T-helper 9 cell (primary cell): ENCODE measurements at places on chromosomes 7 and 10.

DNA sequence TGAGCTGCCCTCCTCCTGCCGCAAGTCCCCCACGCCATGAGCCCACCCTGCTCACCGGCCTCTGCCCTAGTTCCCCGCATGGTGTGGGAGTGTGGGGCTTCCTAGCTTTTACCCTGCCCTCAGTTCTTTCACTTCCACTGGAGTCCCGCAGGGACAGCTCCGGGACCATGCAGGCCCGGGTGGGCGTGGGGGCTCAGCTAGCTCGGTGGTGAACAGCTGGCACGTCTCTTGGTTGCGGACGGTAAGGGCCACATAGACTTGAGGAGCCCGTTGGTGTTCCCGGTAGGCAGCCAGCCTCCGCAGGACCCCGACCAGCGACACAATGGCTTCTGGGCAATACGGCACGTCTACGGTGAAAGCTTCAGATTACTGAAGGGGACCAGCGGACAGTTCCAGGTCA is 108.9 kb upstream of the CCZ1B start:
- DNase-seq, result no peak

DNA sequence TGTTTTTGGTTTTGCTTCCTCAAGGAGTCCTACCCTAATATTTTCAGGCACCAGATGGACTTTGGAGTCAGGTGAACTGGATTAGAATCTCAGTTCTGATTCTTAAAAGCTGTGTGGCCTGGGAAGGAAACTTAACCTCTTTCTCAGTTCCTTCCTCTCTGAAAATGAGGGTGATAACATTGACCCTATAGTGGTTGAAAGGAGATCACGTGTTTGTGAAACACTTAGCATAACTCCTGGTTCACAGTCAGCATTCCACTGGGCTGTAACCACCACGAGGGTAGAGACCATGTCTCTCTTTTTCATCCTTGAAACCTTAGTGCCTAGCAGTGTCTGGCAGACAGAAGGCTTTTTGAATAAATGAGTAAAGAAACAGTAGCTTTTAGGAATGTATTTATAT is 16.7 kb downstream of the LSMEM1 start:
- no peak for DNase-seq

GRCh38 chr10:122182308-122182707 is 88.8 kb upstream of the BTBD16 start:
- DNase-seq, result no peak

GRCh38 chr7:42573881-42574672 is 337.1 kb upstream of the GLI3 start:
- DNase-seq, result no peak

- DNase-seq, result no peak
These were observed 11.2 kb upstream of the AKAP9 start for GRCh38 chr7:91929463-91929862.

DNA sequence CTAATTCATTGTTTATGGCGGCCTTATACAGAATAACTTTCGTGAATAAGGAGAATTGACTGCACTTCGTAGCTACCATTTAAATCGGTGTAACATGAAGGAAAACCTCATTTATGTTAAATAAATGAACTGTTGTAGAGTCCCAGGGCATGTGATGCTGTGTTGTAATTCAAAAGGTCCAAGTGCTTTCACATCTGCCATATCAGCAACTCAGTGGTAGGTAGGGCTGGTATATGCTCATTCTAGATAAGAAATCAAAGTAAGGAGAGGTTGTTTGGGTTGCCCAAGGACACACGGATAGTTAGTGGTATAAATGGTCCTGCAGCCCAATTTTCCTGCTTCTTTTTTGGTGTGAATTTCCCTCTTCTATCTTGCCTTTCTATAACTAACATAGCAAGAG is 15.8 kb downstream of the BBS9 start:
- no peak for DNase-seq

DNA sequence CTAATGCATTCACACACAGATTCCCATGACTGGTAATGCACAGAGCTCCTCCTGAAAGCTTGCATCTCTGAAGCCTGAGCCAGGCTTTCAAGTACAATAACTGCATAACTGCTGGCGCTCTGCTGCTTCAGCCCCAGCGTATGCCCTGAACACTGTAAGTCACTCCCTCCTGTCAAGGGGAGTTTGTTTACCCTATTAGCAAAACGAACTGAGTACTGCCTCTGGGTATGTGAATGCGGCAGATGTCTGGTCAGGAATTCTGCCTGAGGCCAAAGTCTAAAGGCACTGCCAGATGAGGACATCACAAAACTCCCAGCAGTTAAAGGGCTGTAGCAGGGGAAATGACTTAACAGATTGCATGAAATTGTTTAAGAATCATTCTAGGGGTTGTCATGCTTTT is 97.7 kb downstream of the NRCAM start:
- no peak for DNase-seq

DNA sequence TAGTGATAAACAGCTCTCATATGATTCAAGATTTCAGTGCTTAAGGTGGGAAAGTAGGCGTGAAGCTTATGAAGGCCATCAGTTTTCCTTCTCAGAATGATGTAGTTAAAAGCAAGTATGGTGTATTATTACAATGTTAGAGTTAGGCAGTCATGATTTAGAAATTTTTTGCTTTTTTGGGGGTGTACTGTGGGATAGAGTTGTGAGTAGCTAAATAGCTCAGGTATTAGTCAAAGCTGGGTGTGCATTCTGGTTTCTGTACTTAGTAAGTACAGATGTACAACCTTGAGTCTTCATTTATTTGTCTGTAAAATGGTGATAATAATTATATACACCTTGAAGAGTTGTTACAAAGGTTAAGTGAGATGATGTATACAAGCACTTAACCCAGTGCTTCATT is 52.2 kb downstream of the R3HCC1L start:
- DNase-seq, result no peak

- no peak for DNase-seq
These were observed 70.1 kb upstream of the HECW1 start for GRCh38 chr7:43042302-43042701.

- no peak for DNase-seq
These were observed 27.0 kb downstream of the AOC1 start for GRCh38 chr7:150879345-150879744.

DNA sequence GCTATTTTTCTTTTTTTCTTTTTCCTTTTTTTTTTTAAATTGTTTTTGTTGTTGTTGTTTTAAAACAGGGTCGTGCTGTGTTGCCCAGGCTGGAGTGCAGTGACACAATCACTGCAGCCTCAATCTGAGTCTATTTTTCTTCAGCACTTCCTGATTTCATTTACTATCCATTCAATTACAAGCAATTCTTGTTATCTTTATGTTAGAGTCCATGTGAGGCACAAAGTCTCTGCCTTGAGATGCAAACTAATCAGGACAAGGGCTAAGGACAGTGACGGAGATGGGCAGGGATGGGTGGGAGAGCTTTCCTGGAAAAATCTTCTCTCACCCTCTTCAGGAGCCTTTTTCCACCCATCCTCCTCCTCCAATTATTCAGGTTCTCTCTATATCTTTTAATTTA is 157.3 kb upstream of the AUTS2 start:
- DNase-seq, result no peak

DNA sequence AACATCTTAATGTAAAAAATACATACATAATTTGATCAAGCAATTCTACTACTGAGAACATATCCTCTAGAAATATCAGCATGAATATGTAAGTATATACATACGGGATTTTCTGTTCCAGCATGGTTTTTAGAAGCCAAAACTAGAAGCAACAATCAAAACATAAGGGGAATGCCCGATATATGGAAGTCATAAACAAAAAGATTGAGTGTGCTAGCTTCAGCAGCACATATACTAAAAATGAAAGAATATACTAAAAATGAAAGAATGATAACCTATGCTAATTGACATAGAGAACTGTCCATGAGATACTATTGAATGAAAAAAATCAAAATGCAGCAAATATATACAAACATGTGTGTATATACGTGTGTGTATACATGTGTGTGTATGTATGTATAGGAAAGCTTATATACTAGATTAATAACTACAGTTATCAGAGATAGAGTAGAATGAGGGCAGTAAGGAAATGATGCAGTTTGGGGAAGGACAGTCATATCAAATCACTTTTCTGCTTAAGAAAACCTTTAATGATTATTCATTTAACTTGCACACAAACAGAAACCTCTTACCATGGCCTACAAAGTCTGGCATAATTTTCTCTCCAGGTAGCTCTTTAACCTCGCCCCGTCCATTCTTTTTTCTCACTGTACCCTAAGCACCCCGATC is 72.9 kb downstream of the NPY start:
- DNase-seq, result no peak

GRCh38 chr10:52740913-52741675 is 31.5 kb downstream of the MBL2 start:
- DNase-seq, result no peak

DNA sequence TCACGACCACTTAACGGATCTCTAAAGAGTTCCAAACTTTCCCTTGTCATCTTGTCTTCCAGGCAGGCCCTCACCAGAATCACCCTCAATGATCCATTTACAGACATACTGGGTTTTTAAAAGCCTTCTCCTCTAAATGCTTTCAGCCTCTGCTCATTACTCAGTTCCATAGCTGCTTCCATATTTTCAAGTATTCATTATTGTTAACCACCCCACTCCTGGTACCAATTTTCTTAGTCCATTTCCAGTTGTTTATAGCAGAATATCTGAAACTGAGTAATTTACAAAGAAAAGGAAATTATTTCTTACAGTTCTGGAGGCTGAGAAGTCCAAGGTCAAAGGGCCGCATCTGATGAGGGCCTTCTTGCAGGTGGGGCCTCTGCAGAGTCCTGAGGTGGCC is 56.5 kb upstream of the NKX6-2 start:
- DNase-seq, result no peak

- no peak for DNase-seq
These were observed 27.4 kb downstream of the POM121L12 start for GRCh38 chr7:53062796-53063195.

DNA sequence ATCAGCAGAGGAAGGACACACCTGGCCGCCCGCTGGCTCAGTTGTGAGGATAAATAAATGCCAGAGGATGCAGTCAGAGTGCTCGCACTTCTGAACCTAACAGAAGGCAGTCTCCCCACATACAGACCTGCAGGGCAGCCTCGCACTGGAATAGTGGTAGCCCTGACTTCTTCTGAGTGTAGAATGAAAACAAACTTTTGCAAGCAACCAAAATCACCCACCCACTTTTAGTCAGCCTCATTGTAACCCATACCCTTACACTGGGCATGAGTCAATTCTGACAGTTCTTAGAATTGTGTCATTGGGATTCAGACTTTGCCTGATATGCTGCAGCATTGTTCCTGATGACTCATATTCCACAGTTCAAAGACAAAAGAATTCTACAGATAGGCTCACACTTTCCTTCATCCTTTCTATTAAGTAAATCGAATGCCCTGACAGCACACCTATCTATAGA is 167.0 kb upstream of the CDK1 start:
- DNase-seq, result no peak

DNA sequence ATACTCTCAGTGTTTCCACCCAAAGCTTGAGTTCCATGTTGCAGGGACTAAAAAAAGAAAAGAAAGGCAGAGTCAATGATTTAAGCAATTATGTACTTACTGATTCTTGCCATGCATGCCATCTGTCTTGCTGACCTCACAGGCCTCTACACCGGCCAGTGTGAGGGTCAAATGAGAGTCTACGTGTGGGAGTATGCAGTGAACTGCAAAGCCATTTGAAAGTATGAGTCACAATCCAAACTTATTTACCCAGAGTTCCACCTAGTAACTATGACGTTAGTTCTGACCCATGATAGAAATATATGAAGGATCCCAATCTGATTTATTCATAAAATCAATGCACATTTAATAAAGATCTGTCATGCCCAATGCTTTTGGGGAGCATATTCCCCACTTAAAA is 26.5 kb downstream of the PDE1C start:
- DNase-seq, result no peak

DNA sequence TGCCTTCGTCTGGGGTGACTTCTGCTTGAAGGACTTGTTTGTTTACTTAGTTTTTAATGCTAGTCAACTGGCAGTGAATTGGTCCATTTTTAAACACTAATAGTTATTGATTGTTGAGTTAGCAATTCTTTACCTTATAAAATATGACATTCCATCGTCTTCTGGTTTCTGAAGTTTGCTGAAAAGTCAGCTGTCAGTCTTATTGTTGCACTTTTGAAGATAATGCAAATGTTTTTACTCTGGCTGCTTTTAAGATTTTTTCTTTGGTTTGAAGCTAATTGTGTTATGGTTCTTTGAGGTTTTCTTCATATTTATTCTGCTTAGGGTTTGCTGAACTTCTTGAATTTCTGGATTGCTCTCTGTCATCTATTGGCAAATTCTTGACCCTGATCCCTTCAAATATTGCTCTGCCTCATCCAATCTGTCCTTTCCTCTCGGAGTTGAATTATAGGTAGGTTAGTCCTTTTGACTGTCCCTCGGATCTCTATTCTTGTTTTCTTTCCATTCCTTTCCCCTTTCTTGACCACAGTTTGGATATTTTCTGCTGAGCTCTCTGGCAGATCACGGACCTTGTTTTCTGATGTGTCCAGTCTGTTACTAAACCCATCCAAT is 24.2 kb downstream of the MGMT start:
- no peak for DNase-seq

DNA sequence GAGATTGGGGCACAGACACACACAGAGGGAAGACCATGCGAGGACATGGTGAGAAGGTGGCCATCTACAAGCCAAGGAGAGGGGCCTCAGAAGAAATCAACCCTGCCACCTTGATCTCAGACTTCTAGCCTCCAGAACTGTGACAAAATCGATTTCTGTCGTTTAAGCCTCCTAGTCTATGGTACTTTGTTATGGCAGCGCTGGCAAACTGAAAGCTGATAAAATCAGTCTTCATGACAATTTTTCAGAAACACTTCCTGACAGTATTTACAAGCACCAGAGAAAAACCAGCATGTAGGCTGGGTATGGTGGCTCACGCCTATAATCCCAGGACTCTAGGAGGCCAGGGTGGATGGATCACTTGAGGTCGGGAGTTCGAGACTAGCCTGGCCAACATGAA is 4.2 kb downstream of the PARP12 start:
- DNase-seq, result no peak

GRCh38 chr10:10996966-10997620 is 20.6 kb upstream of the CELF2 start:
- no peak for DNase-seq

DNA sequence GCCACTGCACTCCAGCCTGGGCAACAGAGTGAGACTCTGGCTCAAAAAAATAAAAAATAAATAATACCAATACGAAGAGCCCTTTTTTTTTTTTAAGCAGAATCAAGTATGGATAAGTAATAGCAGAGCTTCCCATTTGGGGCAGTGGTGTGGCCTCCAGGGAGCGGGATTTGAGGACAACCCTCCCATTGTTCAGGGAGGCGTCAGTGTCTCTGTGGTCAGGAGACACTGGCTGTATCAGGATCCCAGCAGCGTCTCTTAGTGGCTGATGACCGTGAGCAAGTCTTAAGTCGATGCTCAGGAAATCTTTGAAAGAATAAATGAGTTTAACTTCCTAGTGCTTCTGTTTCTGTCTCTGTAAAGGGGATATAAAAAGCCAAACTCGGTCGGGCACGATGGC is 25.2 kb upstream of the SH2B2 start:
- DNase-seq, result no peak
